Breast epithelium (tissue), 4 donors: ENCODE measurements at places on chromosomes 7 and 10.

GRCh38 chr10:122112625-122113160, 123.7 kb downstream of the TACC2 start:
- H3K27me3 ChIP-seq = no peaks in the 10 kb centered on the region
- peak overlapping the region; percentile 59 for H3K4me3 ChIP-seq
- H3K4me1 ChIP-seq = no peaks in the 10 kb centered on the region
- peak overlapping the region; percentile 98 for H3K27ac ChIP-seq
- H3K36me3 ChIP-seq = no peaks in the 10 kb centered on the region

DNA sequence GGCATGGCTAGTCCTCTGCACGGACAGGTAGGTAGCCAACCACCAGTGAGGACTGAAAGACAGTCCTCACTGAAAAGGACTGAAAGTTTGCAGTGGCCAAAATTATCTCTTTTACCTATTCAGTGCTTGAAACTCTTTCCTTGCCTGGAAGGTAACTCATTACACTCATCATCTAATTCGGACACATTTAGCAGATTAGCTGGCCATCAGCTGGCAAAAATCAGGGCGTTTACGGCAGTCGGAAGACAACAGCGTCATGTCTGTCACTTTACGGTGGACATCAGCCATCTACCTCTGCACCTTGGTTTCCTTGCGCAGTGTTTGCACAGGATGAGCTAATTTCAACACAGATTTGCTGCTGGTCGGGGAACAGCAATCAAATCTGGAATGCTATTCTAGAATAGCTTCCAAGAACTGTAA, 740 bp downstream of the ANXA7 start:
- peak overlapping the region; percentile 98 for H3K27ac ChIP-seq
- H3K27me3 ChIP-seq = no peaks in the 10 kb centered on the region
- peak overlapping the region; percentile 75 for H3K4me3 ChIP-seq
- DNase-seq = peak; percentile 57
- no peaks in the 10 kb centered on the region for H3K36me3 ChIP-seq
- no peaks in the 10 kb centered on the region for H3K4me1 ChIP-seq

DNA sequence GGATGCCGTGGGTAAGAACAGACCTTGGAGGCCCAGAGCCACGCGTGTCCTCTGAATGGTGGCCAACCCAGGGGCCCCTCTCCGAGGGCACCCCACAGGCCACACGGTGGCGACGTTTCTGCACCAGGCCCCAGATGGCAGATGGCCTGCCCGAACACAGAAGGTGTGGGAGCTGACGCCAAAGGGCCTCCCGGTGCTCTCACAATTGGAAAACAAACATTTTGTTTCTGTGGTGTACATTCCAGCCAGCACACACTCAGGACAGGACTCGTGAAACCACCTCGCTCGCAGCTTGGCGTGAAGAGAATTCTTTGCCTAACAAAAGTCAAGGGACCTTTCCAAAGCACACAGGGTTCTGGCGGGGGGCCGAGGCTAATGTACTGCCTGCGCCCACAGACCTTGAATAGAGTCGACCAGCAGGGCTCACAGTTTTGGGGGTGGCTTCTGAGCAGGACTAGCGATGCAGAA, 112.1 kb downstream of the FAM53B start:
- peak overlapping the region; percentile 57 for H3K27ac ChIP-seq
- H3K4me1 ChIP-seq = peaks cover 5% of the 10 kb centered on the region
- H3K27me3 ChIP-seq = no peaks in the 10 kb centered on the region
- DNase-seq = peak; percentile 92
- peak overlapping the region; percentile 8 for H3K4me3 ChIP-seq

- no peaks in the 10 kb centered on the region for H3K4me1 ChIP-seq
- H3K27me3 ChIP-seq = no peaks in the 10 kb centered on the region
- H3K36me3 ChIP-seq = no peaks in the 10 kb centered on the region
- DNase-seq = no peak
- H3K4me3 ChIP-seq = no peak overlapping the region
Observed at GRCh38 chr7:49669692-49670260, 103.7 kb upstream of the VWC2 start.

GRCh38 chr10:73625004-73625883, 16.0 kb downstream of the MYOZ1 start:
- H3K4me1 ChIP-seq = no peaks in the 10 kb centered on the region
- H3K27ac ChIP-seq = peak overlapping the region; percentile 98
- no peak for DNase-seq
- no peaks in the 10 kb centered on the region for H3K36me3 ChIP-seq
- no peaks in the 10 kb centered on the region for H3K27me3 ChIP-seq

GRCh38 chr10:103792547-103792946, 62.8 kb downstream of the SH3PXD2A start:
- H3K4me3 ChIP-seq = no peak overlapping the region
- no peak for DNase-seq
- no peaks in the 10 kb centered on the region for H3K27me3 ChIP-seq
- no peaks in the 10 kb centered on the region for H3K36me3 ChIP-seq
- H3K27ac ChIP-seq = peak overlapping the region; percentile 71

DNA sequence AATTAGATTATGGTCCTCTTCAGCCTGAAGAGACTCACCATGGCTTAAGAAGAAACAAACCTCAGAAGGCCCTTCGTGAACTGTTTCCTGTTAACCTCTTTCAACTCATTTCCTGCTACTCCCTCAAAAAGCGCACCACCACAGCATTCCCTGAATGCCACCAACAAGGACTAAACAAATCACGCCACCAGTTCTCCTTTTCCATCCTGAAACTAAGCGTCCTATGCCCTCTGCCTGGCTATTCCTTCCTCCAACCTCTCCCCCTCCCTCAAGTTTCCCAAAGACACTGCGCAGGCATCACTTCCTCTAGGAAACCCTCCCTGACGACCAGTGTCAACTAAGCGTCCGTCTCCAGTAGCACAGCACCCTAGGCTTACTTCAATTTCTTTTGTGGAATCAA, 12.0 kb downstream of the YWHAG start:
- peaks cover 5% of the 10 kb centered on the region for H3K36me3 ChIP-seq
- no peaks in the 10 kb centered on the region for H3K4me1 ChIP-seq
- H3K27ac ChIP-seq = peak overlapping the region; percentile 36
- DNase-seq = no peak
- H3K27me3 ChIP-seq = no peaks in the 10 kb centered on the region
- no peak overlapping the region for H3K4me3 ChIP-seq

DNA sequence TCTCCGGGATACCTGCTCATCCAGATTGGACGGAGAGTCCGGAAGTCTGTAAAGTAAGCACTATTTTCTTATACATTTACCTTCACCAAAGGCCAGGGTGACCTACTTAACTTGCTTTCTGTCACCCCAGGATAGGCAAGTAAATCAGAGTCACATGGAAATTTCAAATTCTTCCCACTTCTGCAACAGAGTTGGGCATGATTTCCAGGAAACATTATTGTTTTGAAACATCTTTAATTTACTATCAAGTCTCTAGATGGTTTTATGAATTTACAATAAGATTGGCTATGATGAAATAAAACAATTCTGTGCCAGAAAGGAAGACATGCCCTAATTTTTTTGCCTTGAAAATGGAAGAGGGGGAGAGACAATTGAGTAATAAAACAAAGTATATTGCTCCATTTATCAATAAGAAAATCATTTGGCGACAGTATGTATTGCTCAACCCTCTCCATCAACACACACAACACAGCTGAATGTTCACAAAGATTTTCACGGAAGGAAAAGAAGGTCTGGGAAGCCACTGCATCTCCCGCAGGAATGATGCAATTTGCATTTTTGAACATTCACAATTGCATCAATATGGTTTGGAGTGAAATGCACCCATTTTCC, 702.8 kb downstream of the PARD3 start:
- no peaks in the 10 kb centered on the region for H3K27me3 ChIP-seq
- H3K4me1 ChIP-seq = no peaks in the 10 kb centered on the region
- no peak overlapping the region for H3K27ac ChIP-seq
- H3K36me3 ChIP-seq = no peaks in the 10 kb centered on the region
